Stimulated activated CD8-positive, alpha-beta memory T cell treated with anti-CD3 and anti-CD28 coated beads, Interleukin-4, amount 100 ng/mL, for 4 hours (primary cell): ENCODE measurements at places on chromosomes 7 and 10.

DNA sequence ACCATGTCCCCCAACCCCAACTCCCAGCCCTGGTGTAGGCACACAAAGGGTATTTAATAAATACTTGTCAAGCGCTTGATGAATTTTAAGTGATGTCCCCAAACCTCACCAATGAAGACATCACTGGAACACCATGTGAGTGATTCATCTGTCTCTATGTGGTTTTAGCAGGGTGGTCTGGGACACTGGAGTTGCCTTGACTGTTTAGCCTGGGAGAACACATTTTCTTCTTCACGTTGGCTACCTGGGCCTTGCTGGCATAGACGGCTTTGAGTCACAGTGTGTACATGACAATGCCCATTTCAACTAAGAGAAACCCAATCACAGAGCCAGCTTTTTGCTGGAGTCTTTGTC lies 24.8 kb upstream of the SHH start:
- DNase-seq = no peak

- DNase-seq = no peak
Observed at GRCh38 chr10:98125940-98126631, 8.4 kb upstream of the R3HCC1L start.

DNA sequence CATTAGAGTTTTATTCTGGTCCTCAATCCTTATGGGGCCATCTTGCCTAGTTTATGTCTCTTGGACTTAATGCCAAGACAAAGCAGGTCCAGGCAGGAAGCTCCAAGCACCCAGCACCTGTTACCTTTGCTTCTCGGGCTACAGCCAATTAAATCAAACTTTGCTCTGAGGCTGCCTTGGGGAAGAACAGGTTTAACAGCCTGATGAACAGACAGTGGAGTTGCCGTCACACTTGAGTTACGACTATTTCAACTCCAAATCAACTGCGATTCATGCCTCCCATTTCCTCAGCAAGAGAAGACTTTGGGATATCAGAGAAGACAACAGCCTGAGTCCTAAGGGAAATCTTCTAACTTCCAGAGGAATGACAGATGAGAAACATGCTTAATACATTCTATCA lies 62.2 kb downstream of the XPNPEP1 start:
- DNase-seq = no peak

- DNase-seq = no peak
Observed at GRCh38 chr10:34121125-34121753, 693.9 kb downstream of the PARD3 start.

GRCh38 chr7:87413951-87414793 lies 61.3 kb downstream of the ABCB4 start:
- DNase-seq = no peak

DNA sequence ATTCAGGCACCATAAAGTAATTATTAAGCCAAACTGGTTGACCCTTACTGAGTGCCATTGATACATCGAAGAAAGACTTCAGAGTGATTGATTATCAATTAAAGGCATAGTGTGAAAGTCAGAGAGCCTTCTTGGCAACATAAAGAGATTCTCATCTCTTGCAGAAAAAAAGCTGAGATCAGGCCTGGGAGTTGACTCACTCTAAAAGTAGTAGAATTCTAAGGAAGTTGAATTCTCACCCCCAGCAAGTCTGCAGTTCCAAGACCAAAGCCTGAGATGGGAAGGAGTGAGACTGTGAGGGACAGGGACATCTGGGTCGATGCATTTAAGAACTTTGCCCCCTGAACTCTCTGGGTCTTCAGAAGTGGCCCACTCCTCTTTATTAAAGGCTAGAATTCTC lies 21.6 kb upstream of the ERCC6 start:
- no peak for DNase-seq
